ENCODE measurements at places on chromosomes 6 and 20.

- no peak for DNase-seq
These were observed 610.1 kb upstream of the ARID1B start for GRCh38 chr6:156167016-156167624.

GRCh38 chr6:89488438-89488837 is 55.5 kb downstream of the ANKRD6 start:
- DNase-seq: no peak

DNA sequence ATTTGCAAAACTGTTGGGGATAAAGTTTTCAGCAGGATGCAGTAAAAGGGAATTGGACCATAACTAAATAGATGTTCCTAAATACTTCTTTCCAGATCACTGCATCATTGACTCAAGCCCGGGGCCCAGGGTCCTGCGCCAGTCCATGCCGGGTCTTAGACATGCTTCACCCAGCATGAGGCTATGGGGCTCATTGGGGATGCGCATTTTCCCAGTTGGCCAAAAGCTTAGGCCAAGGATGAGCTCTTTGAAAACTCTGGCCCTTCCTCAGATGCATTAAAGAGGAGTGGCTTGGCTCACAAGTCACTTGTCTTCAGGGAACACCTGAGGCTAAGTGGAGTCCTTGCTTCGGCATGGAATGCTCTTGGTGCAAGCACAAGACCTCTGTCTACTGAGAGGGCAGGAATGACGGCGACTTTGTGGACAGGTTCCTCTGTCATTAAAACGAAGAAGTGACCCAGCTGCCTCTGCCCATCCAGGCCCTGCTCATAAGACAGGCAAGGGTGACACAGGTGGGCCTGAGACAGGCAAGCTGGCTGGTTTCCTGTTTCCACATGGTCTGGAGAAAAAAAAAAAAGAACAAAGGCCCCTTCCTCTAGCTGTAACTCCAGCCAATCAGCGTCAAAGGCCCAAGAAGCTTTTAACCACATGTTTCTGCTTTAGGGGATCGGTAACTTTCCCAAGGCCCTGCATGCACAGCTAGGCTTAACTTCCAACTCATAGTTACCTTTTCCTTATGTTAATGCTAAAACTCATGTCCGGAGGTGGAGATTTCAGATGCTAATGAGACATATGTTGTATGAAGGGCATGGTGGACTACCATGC is 81.4 kb upstream of the CDH4 start:
- no peak for DNase-seq

- DNase-seq: no peak
These were observed 129.2 kb downstream of the UNC5CL start for GRCh38 chr6:40909811-40910210.

DNA sequence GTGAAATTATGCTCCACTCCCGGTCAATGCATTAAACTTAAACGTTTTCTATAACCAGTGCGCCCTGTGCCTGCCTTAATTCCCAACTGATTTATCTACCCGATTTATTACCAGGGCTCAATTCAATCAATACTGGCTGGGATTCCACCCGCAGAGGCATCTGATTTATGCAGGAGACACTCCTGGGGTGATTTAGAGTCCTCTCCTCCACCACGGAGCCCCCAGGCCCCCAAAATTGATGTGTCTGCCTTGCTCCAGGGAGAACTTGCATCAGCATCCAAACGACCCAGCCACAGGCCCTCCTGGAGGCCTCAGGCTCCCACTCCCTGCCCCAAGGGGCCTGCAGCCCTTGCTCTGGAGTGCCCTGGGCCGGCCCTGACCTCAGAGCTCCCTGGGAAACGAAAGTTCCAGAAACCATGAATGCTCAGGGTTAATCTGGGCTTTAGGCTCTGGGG is 29.5 kb downstream of the ANKRD60 start:
- DNase-seq: no peak

- no peak for DNase-seq
These were observed 186.4 kb upstream of the MMS22L start for GRCh38 chr6:97469451-97469850.

- DNase-seq: no peak
These were observed 48.6 kb downstream of the CDKAL1 start for GRCh38 chr6:20582586-20583443.
